ENCODE measurements at places on chromosomes 12 and 14. TPM values are rescaled to one million over a fixed set of nuclear protein-coding genes. Genes with fewer than 3 reads are reported as not detected.

Gene POTEM
- total RNA-seq: not detected

Gene RAD9B
- total RNA-seq: 0.13 TPM

Gene CEBPE
- not detected for total RNA-seq

Gene PTPRO
- not detected for total RNA-seq

Data from A549 treated with ZK216348 at 1 μM for 4 hours (cell line).